ENCODE measurements at places on chromosomes 2 and 18. TPM values are rescaled to one million over a fixed set of nuclear protein-coding genes. Genes with fewer than 3 reads are reported as not detected.

ABCB11 gene
- total RNA-seq, result not detected

FAM168B gene
- 72.1 TPM for total RNA-seq

GRCh38 chr2:220458051-220458450, 830.6 kb downstream of the SLC4A3 start:
- H3K36me3 ChIP-seq, result no peaks in the 10 kb centered on the region
- DNase-seq, result no peak
- no peak overlapping the region for H3K27ac ChIP-seq
- H3K4me1 ChIP-seq, result no peaks in the 10 kb centered on the region
- no peak overlapping the region for H3K4me3 ChIP-seq
- H3K27me3 ChIP-seq, result no peaks in the 10 kb centered on the region

GRCh38 chr2:68776124-68776523, 41.5 kb downstream of the ARHGAP25 start:
- peaks cover 96% of the 10 kb centered on the region for H3K4me1 ChIP-seq
- H3K36me3 ChIP-seq, result peaks cover 59% of the 10 kb centered on the region
- peak overlapping the region; percentile 88 for H3K4me3 ChIP-seq

DNA sequence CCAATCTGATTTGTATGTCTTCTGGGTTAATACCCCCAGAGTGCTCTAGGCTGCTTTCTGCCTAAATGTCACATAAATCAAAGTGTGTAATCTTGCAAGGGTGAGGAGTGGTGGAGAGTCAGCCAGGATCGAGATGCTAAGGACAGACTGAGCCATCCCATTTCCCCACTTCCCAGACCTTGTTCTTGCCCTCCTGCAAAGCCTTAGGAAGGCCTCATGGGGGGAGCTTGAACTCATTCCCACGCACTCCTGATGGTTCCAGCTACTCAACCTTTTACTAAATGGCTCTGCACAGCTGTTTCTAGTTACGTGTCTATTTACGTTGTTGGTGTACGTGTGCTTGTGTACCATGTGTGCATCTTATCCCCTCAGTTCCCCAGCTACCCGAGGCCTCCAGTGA, 423.6 kb upstream of the TNP1 start:
- no peaks in the 10 kb centered on the region for H3K4me1 ChIP-seq
- no peak for DNase-seq
- H3K36me3 ChIP-seq, result no peaks in the 10 kb centered on the region
- H3K27ac ChIP-seq, result no peak overlapping the region
- H3K27me3 ChIP-seq, result no peaks in the 10 kb centered on the region

DNA sequence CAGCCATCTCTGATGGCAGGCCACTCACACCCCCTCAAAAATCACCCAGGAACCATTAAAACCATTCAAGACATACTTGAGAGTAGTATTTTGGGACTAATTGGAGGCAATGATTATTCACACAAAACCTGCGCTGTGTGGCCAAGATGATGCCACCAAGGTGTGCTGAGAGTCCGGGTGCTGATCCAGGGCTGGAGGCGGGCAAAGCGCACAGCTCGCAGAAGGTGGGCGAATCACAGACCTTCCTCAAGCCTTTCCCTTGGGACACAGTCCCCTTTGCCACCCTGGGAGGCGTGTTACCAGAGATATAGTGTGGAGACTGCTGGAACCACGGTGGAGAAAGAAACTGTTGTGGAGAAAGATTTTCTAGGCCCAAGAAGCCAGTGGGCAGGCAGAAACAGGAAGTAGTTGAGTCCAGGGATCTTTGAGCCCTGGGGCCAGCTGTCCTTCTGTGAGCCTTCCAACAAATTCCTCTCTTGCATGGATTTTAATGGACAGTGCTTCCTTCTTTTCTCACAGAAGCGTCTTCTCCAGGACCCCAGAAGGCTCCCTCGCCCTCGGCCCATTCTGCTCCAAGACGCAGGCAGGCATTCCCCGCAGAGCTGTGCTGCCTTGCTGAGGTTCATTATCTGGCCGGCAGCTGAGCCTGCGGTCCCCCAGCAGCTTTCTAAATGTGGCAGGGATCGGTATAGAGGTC, 8.0 kb downstream of the COPS9 start:
- H3K36me3 ChIP-seq, result peaks cover 54% of the 10 kb centered on the region
- no peak for DNase-seq
- H3K4me3 ChIP-seq, result no peak overlapping the region

DNA sequence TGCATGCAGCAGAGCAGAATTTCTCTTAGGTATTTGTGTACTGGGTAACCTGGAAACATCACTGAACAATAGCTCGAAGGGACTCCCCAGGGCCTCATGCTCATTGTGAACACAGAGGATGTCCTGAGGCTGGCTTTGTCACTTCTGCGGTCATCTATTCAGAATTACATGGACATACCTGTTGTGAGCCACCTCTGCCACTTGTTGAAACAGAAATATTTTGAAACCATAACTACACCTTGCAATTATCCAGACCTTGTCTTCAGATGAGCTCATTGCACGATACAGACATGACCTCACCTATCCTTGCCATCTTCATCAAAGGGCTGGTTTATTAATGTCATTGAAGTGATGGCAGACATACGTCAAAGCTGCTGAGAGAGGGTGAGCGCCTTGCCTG, 23.4 kb upstream of the CREG2 start:
- H3K4me1 ChIP-seq, result no peaks in the 10 kb centered on the region
- H3K4me3 ChIP-seq, result no peak overlapping the region
- no peaks in the 10 kb centered on the region for H3K36me3 ChIP-seq
- no peaks in the 10 kb centered on the region for H3K27me3 ChIP-seq
- DNase-seq, result no peak

Data from CD4-positive, CD25-positive, alpha-beta regulatory T cell (primary cell).